ENCODE measurements at places on chromosomes 13 and 19.
A peak's percentile ranks its signal among the peaks of the same experiment; 100 is the strongest.

DNA sequence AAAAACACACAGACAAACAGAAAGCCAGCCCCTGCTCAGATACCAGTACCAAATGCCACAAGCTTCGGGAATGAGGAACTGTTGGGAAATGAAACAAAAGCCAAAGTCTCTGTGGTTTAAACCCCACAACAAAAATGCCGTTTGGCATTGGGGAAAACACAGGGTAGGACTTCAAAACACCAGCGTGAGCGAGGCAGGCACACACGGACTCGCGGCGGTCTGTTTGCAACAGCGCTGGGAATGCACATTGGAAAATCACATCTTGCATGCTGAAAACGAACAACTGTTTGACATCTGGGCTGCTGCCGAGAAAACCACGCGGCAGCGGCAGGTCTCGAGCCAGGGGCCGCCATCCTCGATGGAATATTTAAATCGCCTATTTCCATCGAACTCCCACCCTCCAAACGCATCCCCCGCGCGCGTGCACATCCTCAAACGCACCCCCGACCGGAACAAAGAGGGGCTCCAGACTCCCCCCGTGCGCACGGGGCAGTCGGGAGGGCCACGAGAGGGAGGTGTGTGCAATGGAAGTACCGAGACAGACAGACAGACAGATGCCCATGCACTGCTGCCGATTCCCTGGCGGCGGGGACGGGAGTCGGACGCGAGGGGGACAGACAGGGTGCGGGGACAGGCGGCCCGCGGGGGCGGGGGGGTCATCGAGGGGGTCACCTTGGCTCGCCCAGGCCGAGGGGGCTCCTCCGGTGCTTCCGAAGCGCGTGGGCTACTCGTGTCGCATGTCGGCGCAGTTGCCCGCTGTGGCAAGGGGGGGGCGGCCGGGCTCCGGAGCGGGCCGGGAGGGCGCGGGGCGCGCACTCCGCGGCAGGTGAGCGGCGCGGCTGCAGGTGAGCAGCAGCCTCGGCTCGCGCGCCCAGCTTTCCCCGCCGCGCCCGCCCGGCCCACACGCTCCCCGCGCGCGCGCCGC, at the start of gene GPR12:
TSS of gene GPR12 (minus strand) at position 880 of the 925 bp plus-strand sequence. CDS start 959 bp downstream, outside the sequence.
- no peak for DNase-seq

- no peak for DNase-seq
Observed at GRCh38 chr13:55000844-55001243, 1972.2 kb downstream of the OLFM4 start.

DNA sequence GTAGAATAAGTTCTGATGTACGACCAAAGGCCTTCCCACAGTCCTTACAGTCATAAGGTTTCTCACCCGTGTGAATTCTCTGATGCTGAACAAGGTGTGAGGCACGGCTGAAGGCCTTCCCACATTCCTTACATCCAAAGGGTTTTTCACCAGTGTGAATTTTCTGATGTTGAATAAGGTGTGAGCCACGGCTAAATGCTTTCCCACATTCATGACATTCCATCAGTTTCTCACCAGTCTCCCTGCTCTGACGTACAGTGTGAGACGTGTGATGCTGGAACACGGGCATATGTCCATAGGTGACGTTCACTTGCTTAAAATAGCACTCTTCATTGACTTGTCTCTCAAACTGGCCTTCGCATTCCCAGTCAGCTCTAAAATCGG, 31.0 kb upstream of the COX7A1 start:
- DNase-seq: no peak

GRCh38 chr13:31945202-31945961, 86.2 kb upstream of the FRY start:
- DNase-seq: no peak

GRCh38 chr13:83121896-83122295, 760.4 kb downstream of the SLITRK1 start:
- DNase-seq: no peak

- DNase-seq: no peak
Observed at GRCh38 chr13:76954538-76954937, 6.2 kb downstream of the ACOD1 start.

- DNase-seq: peak; percentile 51
Observed at GRCh38 chr13:99376132-99376531, 68.9 kb upstream of the GPR183 start.

DNA sequence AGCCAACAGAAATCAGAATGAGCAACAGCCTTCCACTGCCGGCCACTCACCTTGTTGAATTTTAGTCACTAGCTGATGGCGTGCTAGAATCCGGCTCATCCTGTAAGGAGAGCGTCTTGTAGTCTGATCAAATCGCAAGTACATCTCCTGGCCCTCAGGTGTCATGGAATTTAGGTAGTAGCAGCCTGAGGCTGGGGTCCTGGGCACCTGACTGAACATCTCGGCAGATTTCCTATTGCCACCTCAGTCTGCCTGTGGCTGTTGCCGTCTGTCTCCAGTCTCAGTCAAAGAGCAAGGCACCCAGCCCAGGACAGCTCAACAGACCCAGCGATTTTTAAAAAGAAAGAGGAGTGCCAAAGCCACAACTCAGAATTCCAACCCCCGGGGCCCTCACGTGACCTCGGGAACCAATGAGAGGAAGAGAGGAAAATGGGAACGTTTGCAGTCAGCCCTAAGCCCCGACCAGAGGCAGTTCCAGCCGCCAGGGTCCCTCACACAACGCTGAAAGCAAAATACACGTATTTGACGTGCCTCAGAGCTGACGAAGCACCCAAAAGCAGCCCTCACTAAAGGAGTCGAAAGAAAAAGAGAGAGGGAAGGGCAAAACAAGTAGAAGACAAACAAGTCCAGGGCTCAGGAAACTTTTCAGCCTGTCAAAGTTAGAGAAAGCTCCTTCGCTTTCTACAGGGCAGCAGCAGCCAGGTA, at the start of gene STARD13:
TSS of gene STARD13 (minus strand) at position 336 of the 705 bp plus-strand sequence. CDS start at position 219, 117 bp downstream.
- peak; percentile 22 for DNase-seq

GRCh38 chr19:6674868-6675305, 4.9 kb upstream of the TNFSF14 start:
- peak; percentile 91 for DNase-seq

DNA sequence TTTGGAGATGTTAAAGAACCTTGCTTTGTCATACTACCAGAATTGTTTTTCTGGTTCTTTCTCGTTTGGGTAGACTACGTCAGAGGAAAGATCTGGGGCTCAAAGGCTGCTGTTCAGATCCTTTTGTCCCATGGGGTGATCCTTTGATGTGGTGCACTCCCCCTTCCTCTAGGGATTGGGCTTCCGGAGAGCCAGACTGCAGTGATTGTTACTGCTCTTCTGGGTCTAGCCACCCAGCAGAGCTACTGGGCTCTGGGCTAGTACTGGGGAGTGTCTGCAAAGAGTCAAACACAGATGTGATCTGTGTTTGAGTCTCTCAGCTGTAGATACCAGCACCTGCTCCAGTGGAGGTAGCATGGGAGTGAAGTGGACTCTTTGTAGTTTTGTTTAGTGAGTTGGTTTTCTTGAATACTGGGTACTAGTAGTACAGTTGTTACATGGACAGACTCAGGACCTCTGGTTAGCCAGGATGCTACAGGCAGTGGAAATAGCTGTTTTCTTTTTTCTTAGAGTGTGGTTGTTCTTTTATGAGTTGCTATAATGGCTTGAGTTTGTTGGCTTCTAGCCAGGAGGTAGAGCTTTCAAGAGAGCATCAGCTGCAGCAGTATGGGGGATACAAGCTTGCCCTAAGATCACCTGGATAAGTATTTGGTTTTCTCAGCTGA, 34.4 kb downstream of the DNAJC15 start:
- DNase-seq: no peak

DNA sequence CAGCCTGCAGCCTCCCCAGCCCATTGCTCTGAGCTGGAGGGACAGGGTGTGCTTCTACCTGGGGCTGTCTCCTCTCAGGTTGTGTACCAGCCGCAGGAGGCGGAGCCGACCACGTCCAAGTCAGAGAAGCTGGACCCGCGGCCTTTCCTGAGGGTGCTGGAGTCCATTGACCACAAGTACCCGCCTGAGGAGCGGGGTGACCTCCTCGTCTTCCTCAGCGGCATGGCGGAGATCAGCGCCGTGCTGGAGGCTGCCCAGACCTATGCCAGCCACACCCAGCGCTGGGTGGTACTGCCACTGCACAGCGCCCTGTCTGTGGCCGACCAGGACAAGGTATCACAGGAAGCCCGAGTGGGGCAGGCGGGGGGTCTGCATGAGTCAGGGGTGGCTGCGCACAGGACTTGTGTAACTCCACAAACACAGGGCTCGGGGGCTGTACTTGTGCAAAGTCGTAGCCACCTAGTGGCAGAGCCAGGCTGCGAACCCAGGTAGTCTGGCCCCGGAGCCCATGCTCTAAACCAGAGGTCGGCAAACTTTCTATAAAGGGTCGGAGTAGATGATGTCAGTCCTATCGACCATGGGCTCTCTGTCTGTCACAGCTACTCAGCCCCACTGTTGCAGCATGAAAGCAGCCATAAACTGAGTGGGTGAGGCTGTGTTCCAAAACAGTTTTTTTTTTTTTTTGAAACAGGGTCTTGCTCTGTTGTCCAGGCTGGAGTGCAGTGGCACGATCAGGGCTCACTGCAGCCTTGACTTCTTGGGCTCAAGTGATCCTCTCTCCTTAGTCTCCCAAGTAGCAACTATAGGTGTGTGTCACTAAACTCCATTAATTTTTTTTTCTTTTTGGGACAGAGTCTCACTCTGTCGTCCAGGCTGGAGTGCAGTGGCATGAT, 8.9 kb downstream of the DHX34 start:
- no peak for DNase-seq

All from GM12891 (cell line).